ENCODE measurements at places on chromosomes 11 and 22.

- DNase-seq = no peak
These were observed 855.0 kb downstream of the METTL15 start for GRCh38 chr11:28963187-28963586.

- DNase-seq = no peak
These were observed 36.0 kb upstream of the LDLRAD3 start for GRCh38 chr11:35907648-35908431.

- DNase-seq = peak; percentile 80
These were observed 19.2 kb upstream of the PLET1 start for GRCh38 chr11:112279901-112280267.

DNA sequence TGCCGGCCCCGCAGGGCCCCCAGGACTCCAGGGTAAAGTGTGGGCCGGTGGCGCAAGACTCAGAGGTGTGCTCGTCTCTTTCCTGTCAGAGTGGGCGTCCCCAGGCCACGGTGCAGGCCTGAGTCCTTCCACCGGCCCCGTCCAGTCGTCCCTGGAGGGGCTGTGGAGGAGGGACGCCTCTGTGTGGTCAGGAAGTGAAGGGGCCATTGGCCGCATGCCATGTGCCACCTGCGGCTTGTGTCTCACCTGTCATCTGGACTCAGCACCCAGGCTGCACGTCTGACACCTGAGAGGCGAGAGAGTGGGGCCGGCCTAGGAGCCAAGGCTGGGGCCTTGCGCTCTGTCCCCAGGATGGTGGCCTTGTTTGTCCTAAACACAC, 25.2 kb downstream of the MUC6 start:
- DNase-seq = no peak

GRCh38 chr11:107648242-107648641, 57.3 kb downstream of the ELMOD1 start:
- DNase-seq = no peak

- no peak for DNase-seq
These were observed 49.3 kb downstream of the CHRDL2 start for GRCh38 chr11:74681686-74682651.

DNA sequence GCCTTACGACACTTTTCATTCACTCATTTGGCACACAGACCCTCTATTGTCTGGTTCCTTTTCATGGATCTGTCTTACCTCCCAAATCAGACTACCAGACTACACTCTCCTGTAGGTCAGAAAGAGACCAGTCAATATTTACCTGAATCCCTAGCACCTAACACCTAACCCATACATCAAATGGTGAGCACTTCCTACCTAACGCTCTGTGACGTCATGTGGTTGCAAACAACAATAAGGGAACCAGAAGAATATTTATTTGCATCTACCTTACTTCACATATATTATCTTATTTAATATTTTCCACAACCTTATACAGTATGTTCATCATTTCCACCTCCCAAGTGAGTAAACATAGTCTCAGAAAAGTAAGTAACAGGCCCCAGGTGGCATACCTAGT, 323.4 kb downstream of the SOX6 start:
- no peak for DNase-seq

- peak; percentile 68 for DNase-seq
These were observed at the start of gene BRD1 for GRCh38 chr22:49827853-49828598. BRD1 (minus strand) TSS chr22:49827873; CDS start chr22:49824317, 3,556 bp downstream.

DNA sequence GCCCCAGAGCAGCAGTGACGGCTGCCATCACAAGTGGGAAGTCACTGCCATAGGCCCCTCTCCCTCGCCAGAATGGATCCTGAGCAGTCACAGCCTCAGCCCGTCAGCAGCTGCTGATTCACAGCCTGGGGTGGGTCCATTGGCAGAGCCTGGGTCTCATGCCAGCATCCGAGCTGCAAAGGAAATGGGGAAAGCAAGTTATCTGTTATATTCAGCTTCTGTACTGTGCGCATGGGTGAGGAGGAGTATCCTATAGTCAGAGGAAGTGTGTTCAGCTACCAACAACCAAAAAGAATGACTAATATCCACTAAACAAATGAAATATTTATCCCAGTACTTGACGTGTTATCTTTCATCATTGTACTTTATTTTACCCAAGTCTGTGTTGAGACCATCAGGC, 119.7 kb downstream of the RCN1 start:
- no peak for DNase-seq

- DNase-seq = no peak
These were observed 1214.0 kb downstream of the BRD1 start for GRCh38 chr22:48613566-48614200.

- no peak for DNase-seq
These were observed 33.9 kb downstream of the RAB39A start for GRCh38 chr11:107962181-107962580.

DNA sequence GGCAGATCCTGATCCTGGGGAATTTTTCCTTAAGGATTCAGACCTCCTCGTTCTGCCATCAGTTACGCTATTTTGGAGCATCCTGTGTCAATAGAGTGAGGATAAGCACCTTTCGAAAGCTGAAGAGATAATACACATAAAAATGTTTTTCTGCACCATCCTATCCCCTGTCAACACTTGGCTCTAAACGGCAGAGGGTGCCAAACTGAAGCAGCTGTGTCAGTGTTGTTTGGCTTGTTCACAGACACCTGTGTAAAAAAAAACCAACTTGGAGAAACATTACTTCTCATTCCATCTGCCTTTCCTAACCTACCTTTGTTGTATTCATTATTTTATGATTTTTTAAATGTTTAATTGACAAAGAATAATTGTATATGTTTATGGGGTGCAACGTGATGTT, 417.0 kb upstream of the DDI1 start:
- no peak for DNase-seq

DNA sequence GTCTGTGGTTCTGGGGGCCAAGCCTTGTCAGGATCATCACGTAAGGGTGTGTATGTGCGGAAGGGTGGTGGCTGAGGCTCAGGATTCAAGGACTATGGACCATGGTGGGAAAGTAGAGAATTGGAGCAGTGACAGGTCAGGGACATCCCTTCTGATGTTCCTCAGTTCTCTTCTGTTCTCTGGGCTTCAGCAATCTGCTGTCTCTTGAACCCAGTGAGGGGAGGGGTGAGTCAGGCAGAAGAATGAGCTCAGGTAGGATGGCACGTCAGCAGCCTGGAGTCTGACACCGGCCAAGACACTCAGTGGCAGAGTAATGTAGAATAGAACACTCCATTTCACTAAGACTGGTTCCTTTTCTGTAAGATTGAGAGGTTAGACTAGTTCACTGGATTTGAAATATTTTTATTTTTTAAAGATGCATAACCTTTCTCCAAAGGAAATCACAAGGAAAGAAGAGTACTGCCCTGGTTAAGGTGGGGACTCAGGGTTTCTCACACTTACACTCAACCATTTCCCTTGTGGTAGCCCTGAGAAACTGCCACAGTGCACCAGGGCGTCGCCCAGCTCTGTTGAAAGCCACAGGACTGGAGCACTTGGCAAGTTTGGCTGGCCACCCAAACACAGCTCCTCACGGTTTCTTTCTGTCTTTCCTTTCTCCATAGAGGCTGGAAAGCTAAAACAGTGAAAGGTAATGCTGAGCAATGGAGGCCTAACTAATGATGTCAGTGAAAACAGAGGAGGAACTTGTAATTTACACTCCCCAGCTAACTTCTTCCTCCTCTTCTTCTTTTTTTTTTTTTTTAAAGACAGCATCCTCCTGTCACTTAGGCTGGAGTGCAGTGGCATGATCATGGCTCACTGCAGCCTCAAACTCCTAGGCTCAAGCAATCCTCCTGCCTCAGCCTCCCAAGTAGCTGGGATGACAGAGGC, 23.1 kb upstream of the MICAL2 start:
- DNase-seq = peak; percentile 35

- DNase-seq = no peak
These were observed 2.9 kb downstream of the SLC37A4 start for GRCh38 chr11:119027561-119028345.

GRCh38 chr11:85582111-85582510, 45.0 kb downstream of the DLG2 start:
- DNase-seq = no peak

- no peak for DNase-seq
These were observed 34.7 kb upstream of the NRIP3 start for GRCh38 chr11:9038541-9038940.

DNA sequence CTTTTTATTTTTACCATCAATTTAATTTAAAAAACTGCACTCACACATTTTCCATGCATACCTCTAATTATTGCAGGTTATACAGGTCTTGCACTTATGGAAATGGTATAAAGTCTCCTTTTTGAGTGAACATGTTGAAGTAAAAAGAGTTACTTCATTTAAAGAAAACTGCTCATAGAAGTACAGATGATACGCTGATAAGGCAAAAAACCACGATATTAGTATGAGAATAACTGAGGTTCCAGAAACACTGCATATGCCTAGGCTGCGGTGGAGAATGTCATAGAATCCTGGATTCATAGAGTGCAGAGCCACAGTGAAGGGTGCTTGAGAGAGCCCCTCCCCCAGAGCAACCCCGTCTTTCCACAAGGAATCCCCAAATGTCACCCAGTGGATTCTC, 175.8 kb downstream of the BCR start:
- DNase-seq = no peak

DNA sequence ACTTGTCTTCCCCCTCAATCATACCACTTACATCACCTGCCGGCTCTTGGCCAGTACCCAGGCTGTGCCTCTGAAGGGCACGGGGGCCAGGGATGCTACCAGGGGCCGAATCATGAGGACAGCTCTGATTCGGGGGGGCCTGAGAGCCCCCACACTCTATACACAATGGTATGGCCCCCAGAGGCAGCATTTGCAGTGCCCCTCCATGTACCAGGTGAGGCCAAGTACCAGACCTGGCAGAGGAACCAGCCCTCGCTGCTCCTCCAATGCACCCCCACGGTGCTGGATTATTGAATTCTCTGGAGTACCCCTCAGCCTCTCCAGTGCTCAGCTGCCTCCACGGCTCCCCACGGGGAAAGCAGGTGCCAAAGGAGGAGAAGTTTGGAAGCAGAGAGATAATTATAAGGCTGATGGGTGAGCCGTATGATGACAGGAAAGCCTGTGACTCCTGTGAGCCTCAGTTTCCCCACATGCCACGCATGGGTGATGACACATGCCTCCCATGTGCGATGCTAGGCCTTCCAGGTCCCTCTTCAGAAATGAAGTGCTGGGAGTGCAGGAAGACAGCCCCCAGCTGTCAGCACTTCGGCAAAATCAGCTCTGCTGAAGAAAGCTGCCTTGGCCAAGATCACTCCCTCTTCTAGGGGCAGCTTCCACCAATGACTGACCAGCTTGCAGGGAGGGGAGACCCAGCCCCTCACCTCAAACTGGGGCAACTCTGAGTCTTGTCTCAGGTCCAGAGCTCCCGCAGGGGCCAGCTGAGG, 69.9 kb downstream of the THAP12 start:
- no peak for DNase-seq

GRCh38 chr11:35367491-35367890, 51.9 kb downstream of the SLC1A2 start:
- DNase-seq = no peak

- DNase-seq = no peak
These were observed 23.4 kb downstream of the OVOL1 start for GRCh38 chr11:65810046-65810868.

GRCh38 chr22:30872285-30873041, 96.1 kb downstream of the MORC2 start:
- DNase-seq = no peak

GRCh38 chr11:11531131-11531908, 90.5 kb downstream of the GALNT18 start:
- DNase-seq = no peak

DNA sequence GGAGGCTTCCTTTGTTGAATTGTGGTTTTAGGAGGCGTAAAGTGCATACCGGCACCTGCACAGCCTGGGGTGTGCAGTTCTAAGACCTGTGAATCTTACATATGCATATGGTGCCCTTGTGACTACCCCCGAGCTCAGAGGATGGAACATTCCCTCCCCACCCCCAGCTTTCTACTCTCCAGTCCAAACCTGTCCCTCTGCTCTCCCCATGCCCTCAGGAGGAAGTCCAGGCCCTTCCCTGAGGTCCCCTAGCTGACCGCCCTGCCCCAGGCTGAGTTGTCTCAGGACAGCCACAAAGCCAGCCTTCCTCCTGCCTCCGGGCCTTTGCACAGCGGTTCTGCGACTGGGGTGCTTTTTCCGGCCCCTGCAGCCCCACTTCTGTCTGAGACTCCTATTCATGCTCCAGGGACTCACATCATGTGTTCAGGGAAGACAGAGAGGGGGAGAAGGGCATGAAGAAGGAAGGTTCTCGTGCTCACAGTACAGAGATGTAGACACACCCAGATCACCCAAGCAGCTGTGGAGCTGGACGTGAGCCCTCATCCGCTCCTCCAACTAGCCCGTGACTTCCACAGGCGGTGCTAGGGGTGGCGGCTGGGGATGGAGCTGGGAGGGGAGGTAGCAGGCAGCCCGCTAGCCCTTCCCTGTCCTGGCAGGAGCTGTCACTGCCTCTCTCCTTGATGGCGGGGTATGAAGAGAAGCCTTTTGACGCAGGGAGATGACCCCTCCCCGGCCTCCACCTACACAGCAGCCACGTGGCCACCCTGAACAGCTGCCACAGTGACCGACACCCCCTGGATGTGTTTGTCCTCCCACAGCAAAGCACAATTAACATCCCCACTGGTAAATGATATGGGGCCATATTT, 50.8 kb downstream of the FLRT1 start:
- no peak for DNase-seq

DNA sequence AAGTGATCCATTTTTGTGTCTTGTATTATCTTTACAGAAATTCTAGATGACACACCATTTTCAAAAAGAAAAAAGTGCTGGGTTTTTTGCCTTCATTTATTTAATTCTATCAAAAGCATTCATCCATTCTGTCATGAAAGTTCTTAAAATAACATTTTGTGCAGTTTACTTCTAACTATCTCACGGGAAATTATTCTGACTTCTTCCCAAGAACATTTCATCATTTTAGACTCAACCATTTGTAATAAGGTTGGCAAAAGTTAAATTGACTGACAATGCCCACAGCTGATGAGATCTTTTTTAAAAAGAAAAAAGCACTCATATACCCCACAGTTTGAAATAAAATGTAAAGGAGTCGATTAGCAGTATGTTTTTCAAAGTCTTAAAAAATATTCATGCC, 68.5 kb downstream of the SBF2 start:
- DNase-seq = no peak

DNA sequence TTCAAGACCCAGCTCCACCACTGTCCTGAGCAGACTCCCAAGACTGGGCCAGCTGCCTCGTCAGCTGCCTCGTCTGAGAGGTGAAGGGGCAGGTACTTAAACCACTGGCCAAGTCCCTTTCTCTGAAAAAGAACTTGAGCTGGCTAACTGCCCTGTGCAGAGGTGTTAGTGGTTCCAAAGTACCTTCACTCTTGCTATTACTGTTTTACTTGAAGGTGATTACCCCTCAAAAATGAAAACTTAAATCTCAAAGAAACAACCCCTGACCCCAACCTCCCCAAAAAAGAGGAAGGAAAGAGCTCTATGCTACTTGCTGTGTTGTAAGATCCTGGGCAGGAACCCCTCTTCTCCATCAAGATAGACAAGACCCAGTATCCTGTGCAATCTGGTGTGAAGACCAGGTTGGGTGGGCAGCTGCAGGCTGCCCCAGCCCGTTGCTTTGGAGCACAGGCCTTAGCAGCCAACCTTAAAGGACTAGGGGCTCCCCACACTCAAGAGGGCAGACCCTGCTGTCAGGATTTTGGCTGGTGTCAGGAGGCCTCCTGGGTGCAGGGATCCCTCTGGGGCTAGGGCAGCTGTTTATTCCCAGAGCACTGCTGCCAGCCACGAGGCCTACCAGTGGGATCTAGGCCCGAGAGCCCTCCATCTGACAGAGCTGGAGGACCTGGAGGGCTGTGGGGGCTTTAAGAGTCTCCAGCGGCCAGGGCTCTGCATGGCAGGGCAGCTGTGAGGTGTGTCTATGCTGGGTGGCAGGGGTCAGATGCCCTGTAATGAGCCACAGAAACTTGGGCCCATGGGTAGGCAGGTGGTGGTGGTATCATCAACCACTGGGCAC, 13.0 kb downstream of the GUCD1 start:
- DNase-seq = no peak
